ENCODE measurements at places on chromosomes 4 and X.

- peak; percentile 43 for DNase-seq
Measured at GRCh38 chrX:22395372-22395771, 122.7 kb downstream of the CBLL2 start.

DNA sequence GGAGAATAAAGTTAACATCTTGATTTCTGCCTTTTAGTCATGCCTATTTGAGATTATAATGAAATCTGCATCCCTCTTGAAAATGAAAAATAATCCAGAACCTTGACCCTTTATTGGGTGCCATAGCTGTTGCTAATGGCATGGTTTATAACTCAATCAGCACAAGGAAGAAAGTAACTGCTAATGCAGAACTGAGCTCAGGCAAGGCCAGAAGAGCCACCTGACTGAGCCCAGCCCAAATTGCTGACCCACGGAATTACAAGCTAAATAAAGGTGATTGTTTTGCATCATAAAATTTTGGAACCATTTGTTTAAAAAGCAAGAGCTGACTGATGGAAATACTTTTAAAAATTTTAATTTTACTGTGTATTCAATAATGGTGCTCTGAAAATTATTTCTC lies 76.4 kb upstream of the TBL1X start:
- no peak for DNase-seq

GRCh38 chr4:160299177-160299576 lies 1196.3 kb downstream of the RAPGEF2 start:
- no peak for DNase-seq

GRCh38 chr4:31275906-31276305 lies 555.7 kb downstream of the PCDH7 start:
- DNase-seq: no peak

GRCh38 chr4:91280551-91281290 lies 1023.0 kb upstream of the GRID2 start:
- no peak for DNase-seq

DNA sequence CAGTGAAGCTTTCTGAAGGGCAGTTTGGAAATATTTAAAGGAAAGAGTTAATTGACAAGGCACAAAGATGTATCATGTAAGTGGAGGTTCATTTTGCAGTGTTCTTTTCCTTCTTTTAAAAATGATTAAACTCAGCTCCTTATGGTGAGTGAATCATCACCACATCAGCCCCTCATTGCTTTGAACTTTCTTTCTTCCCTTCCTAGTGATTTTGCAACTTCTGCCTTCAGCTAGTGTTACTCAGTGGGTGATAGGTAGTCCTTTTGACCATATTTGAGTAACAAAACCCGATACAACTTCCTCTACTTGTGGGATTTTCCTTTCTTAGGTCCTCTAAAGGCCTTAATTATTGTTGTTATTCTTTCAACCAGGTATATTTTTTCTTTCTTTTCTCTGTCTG lies 8.2 kb downstream of the ZCCHC4 start:
- peak; percentile 44 for DNase-seq

DNA sequence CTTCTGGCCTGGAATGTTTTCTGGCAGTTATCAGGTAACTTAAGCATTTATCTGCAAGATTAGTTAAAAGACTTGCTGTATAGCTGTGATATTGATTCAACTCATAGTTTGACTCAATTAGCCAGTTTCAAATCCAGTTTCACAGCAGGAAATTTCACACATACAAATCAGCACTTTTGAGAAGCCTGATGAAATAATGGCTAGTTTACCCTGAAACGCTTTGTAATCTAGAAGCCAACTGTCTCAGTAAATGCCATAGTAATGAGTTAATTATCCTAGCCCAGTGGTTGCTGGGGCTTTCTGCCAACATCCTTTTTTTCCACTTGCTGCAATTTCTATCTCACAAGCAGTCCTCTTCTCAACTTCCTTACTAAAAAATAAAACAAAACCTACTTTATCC lies 53.1 kb downstream of the ARHGEF38 start:
- DNase-seq: no peak

DNA sequence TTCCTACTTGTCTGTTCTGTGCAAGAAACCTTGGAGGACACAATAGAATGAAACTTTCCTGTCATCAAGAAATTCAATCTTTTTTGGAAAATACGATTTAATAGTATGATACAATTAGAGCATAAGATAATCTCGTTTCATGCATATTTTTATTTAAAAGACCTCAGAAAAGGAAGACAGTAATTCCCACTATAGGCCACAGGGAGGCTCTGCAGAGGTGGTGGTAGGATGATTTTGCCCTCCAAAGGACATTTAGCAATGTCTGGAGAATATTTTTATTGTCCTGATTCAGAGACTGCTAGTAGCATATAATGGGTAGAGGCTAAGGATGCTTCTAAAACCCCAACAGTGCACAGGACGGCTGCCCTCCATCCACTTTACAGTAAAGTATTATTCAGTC lies 68.7 kb downstream of the PAK3 start:
- no peak for DNase-seq

GRCh38 chr4:89829470-89830138 lies 7.4 kb downstream of the SNCA start:
- DNase-seq: no peak

GRCh38 chr4:169109035-169109675 lies 99.1 kb upstream of the CBR4 start:
- no peak for DNase-seq

- no peak for DNase-seq
Measured at GRCh38 chr4:150135134-150135772, 57.0 kb downstream of the DCLK2 start.

GRCh38 chr4:178953447-178954120 lies 1511.3 kb upstream of the AGA start:
- DNase-seq: no peak

DNA sequence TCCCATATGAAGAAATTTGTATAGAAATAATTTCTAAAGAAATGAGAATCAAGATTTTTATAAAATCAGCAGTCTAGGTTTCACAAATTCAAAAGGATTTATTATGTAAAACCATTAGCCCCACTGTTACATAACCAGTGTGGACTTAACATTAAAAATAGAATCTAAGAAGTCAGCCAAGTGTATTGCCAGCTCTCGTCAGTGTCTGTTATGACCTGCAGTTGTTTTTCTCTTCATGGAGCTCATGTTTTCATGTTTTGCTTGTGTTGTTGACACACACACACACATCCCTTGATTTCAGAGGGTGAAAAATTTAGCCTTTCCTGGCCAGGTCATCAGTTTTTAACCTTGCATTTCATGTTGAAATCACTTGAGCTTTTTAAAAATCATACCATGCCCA lies 39.5 kb downstream of the USP38 start:
- no peak for DNase-seq

GRCh38 chrX:13398839-13399238 lies 79.0 kb upstream of the ATXN3L start:
- no peak for DNase-seq

DNA sequence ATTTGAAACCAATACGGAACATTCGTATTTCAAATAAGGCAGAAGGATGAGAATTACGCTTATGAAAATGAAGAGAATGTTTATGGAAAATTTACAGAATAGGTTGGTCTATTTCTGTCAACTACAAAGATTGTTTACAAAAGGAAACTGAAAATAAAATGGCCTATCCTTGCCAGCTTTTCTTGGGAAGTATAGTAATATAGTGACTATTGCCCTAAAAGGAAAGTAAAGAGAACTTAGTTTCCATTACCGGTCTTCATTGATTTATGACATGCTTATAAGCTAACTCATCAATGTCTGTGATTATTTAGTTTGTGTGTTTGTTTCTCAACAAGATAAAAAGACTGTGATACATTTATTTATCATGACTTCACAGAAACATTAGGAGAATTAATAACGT lies 2.9 kb upstream of the SPRY1 start:
- no peak for DNase-seq

DNA sequence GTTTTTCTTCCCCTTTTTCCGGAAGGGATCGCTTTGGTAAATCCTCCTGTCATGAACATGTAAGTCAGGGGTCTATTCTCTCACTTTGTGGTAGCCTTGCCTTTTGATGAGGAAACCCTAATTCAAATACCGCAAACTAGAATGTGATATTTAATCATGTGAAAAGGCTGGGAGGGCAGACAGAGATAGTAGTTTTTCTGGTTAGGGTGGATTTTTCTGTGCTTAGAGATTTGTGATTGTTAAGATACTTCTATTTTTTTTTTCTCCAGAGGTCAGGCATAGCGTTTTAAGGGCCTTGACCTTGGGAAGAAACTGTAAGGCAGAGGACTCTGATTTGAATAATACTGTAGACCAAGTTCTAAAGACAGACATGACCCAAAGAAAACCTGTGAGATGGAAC lies 41.8 kb upstream of the PACRGL start:
- no peak for DNase-seq

- no peak for DNase-seq
Measured at GRCh38 chr4:88398381-88398780, 19.7 kb downstream of the HERC6 start.

- DNase-seq: no peak
Measured at GRCh38 chrX:150334100-150334499, 29.0 kb upstream of the MAMLD1 start.

- no peak for DNase-seq
Measured at GRCh38 chrX:113919387-113919786, 664.5 kb upstream of the HTR2C start.

- no peak for DNase-seq
Measured at GRCh38 chr4:8081621-8082516, 76.7 kb downstream of the ABLIM2 start.

DNA sequence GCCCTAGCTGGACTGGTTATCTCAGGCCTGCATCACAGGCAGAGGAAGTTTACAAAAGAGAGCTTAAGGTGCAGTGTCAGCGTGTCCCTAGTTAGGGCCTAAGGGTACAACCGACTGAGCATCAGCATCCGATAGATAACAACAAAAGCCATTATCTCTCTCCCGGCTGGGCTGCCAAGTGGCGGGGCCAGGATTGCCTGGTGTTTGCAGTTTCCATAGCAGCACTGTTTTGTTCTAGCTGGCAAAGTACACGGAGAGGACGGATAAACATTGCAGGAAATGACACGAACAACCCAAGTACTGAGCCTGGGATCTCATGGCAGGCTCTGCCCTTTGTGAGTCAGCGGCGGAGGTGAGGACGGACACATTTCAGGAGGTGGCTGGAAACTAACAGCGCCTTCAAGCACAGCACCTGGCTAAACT lies 104.7 kb upstream of the NOCT start:
- DNase-seq: peak; percentile 68

- DNase-seq: no peak
Measured at GRCh38 chrX:45888518-45888917, 656.7 kb downstream of the ZNF674 start.

- DNase-seq: no peak
Measured at GRCh38 chr4:109966891-109967481, 54.3 kb downstream of the EGF start.

DNA sequence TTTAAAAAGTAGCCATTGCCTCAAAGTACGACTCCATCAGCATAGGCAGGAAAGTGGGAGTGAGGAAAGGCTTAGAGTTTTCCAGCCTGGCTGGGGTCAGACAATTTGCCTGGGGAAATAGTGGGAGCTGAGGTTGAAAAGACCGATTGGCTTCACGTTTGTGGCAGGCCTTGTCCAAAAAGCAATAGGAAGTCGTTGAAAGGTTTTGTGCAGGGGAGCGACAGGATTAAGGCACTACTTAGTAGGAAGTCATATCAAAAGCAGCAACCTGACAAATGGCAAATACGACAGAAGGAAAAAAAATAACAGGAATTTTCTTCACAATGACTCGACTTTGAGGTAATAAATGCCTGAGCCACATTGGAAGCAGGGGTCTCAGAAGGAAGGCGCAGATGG lies 691 bp upstream of the EREG start:
- no peak for DNase-seq

DNA sequence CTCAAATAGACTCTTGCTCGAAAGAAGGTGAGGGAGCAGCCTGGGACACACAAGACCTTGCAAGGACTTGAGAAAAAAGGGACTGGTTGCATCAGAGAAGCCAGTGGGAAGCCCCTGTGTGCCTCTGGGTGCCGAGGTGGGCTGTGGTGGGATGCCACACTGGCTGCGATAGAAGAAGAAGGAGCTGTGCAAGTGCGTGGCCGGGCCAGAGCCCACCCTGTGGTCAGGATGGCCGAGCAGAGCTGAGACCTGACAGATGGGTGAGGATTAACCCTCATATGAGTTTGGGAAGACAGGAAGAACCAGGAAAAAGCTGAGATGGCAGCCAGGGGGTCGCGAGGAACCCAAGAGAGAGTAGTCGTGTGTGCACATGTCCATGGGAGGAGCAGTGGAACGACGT lies 44.6 kb upstream of the HGFAC start:
- no peak for DNase-seq

DNA sequence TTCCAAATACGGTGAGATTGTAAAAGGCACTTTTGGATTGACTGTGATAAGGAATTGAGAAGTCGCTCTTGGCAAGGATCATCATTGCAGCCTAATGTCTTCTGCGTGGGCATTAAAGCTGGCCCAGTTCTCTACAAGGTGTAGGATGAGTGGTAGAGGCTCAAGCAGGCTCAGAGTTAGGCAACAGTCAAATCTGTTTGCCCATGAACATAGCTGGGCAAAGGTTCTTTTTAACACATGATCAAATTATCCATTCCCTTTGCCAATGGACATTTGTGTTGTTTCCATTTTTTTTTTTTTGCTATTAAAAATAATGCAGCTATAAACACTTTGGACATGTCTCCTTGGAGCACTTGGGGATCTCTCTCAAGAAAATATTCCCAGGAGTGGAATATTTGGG lies 229.1 kb upstream of the FAT1 start:
- DNase-seq: no peak

DNA sequence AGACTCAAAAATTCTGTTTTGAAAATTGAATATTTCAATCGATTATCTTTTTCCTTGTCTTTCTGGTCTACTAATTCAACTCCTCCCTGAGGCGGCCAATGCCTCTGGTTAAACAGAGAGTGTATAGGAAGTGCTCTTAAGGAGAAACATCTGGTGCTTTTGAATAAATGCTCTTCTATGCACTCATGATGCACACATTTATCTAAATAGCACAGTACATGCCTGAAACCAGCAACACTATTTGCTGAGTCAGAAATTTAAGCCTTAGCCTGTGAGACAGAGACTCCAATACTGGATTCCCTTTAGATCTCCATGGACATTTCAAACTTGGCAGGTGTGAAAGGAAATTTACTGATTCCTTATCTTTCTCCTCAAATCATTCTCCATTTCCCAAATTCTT lies 118.6 kb downstream of the SLIT2 start:
- DNase-seq: no peak

DNA sequence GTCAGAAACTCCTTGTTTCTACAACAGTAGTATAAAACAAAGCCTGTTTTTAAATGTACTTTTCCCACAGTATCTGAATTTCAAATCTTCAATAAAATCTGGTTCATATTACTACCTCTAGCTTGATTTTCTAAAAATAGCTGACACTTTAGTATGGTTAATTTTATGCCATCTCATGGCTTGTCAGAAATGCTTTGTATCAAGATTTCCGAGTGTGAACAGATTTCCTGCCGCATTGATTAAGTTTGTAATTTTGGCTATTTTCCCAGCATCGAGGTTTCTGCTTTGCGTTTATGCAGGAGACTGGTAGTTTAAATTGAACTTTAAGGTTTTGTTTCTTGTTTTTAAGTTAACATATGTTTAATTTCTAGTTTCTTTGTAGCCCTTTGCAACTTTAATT lies 44.2 kb downstream of the CLCN3 start:
- no peak for DNase-seq

GRCh38 chr4:153509724-153510123 lies 43.6 kb downstream of the TMEM131L start:
- DNase-seq: no peak

All from Caki2 (cell line).